ENCODE measurements at places on chromosomes 1 and 21.

DNA sequence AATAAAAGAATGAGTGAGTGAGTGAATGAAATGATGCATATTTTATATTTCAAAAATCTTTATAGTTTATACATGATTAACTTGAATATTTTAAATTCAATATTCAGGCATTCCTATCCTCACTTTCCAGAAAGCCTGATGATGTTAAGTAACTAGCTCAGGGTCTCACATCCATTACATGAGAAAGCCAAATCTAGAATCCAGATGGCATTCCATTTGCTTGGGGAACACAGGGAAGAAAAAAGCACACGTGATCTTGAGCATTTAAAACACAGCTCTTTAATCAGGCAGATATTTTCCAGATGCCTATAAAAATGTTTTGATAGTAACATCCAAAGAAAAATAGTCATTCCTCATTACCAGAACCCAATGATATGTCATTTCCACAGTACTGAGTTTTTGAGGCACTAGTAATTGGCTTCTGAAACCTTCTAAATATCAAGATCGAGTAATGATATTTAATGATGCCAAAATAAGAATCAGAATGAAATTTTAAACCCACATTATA is 291.9 kb downstream of the DSCAM start:
- no peak for DNase-seq

GRCh38 chr21:25191141-25191540 is 416.1 kb downstream of the MRPL39 start:
- DNase-seq = no peak

GRCh38 chr1:224851210-224851847 is 78.1 kb upstream of the DNAH14 start:
- DNase-seq = peak; percentile 19

DNA sequence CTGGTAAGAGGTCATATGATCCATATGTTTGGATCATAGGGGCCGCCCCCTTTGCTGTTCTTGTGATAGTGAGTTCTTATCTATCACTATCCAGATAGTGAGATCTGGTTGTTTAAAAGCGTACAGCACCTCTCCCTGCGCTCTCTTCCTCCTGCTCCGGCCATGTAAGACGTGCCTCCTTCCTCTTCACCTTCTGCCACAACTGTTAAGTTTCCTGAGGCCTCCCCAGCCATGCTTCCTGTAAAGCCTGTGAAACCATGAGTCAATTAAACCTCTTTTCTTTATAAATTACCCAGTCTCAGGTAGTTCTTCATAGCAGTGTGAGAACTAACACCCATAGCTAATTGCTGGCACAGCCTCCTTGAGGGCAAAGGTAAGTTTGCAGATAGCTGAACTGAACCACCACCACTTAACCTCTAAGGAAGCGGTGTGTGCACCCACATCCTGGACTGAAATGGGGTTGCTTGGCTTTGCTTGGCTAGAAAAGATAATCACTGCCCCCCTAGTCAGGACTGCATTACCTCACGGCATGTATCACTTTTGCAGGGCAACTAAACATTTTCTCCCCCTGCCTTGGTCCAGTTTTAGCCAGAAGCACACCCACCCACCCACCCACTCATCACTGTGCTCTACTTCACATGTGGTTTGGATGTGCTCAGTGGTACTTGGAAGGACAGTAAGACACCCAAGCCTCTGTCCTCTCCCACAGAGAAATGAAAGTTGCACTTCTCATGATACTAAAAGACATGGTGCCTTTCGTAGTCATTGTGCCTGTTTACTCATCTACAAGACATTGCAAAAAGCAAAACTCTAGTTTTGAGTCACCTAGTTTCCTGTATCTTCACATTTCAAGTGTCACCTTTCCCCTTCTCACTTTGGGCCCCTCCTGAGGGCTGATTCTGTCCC is 23.1 kb upstream of the PTAFR start:
- peak; percentile 39 for DNase-seq

DNA sequence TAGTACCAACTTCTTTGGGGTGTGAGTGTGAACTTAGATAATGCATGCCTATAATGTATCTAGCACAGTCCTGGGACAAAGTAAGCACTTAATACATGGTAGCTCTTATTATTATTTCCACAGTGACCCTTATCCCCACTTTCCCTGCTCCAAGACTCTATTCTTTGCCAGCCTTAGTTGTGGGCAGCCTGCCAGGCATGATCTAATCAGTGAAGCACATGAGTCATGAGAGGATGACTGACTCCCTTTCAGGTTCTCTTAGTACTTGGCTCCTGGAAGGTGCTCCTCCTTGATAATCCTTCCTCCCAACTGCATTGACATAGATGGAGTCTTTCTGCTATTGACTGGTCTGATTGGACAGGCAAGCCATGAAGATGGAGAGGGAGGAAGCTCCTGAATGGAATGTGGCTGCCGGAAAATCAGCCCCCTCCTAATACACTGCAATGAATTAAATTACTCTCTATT is 17.4 kb upstream of the GNG12 start:
- no peak for DNase-seq

GRCh38 chr1:74504125-74504932 is 8.1 kb downstream of the LRRC53 start:
- DNase-seq = peak; percentile 3

GRCh38 chr1:39833121-39833520 is 44.5 kb upstream of the BMP8B start:
- no peak for DNase-seq

GRCh38 chr1:91584309-91584708 is 83.7 kb downstream of the CDC7 start:
- no peak for DNase-seq

GRCh38 chr1:145953861-145954260 is 4.0 kb downstream of the LIX1L start:
- DNase-seq = no peak

DNA sequence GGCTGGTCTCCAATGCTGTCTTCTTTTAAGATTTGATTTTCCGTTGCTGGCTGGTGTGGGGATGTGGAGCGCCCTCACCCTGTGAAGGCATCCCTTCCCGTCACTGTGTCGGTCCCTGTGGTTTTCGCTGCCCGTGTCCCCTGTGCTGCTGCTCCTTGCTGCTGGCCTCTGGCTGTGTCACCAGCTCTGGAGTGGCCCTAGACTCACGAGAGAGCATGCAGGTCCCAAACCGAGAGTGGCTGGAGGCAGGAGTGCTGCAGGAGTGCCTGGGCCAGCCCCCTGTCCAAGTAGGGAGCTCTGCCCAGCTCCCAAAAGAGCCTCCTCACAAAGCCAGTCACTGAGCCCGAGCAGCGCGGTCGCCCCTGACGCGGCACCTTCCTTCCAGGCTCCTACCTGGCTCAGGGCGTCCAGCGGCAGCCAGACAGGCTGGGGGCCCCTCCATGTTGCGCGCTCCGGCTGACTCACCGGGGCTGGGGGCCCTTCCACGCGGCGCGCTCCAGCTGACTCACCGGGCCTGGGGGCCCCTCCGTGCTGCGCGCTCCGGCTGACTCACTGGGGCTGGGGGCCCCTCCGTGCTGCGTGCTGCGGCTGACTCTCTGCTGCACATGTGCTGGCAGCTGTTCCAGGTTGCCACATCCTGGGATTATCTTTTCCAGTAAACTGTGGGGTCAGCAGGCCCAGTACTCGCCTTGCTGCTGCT is 106.7 kb upstream of the COL6A1 start:
- DNase-seq = no peak

- no peak for DNase-seq
Measured at GRCh38 chr1:246639732-246640131, 73.5 kb downstream of the CNST start.

DNA sequence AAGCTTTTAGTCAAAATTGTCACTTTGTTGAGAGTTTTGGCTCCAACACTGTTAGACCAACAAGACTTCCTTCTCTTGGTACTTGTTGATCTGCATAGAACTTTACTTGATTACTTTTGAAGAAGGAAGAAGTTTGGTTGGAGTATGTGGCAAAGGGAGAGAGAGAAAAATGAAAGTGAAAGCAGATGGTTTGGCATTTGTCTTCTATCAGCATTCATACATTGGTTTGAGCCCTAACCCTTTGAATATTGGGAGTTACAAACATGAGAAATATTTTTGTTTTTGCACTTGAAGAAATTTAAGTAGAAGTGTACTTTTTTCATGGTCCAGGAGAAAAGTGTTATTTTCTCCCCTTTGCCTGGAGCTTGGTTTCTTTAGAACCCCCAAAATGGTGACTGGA is 169.8 kb downstream of the ADGRL4 start:
- no peak for DNase-seq

GRCh38 chr21:16241016-16241415 is 511.2 kb downstream of the USP25 start:
- DNase-seq = no peak

DNA sequence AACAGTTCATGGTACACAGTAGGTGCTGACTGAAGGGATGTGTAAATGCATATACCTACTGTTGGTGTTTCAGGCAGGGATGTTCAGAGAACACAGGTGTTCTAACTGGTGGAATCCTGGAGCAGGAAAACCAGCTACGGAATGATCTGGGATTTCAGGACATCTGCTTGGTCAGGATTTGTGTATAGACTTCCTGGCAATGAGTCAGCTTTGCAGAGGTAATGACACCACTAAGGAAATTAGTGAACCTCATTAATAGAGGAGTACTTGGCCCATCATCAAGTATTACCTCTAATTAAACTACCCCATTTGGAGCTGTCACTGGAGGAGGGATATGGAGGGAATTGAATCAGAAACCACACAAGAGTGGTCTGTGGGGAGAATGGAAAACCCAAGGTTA is 7.3 kb downstream of the MRPL37 start:
- no peak for DNase-seq

GRCh38 chr1:17293681-17294425 is 14.1 kb upstream of the PADI4 start:
- DNase-seq = no peak

DNA sequence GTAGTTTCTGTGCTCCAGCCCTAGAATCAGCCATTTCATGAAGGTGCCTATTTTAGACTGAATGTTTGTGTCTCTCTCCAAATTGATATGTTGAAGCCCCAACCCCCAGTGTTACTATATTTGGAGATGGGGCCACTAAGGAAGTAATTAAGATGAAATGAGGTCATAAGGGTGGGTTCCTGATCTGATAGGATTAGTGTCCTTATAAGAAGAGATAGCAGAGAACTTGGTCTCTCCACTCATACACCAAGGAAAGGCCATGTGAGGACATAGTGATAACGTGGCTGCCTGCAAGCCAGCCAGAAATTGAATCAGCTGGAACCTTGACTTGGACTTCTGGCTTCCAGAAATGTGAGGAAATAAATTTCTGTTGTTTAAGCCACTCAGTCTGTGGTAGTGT is 12.3 kb downstream of the RAVER2 start:
- DNase-seq = no peak

- no peak for DNase-seq
Measured at GRCh38 chr1:157575744-157576143, 22.1 kb downstream of the FCRL4 start.

GRCh38 chr1:155175281-155175926 is 1.8 kb downstream of the TRIM46 start:
- no peak for DNase-seq

GRCh38 chr1:111513410-111514020 is 10.1 kb upstream of the ADORA3 start:
- no peak for DNase-seq

- no peak for DNase-seq
Measured at GRCh38 chr1:233523047-233523446, 90.9 kb upstream of the KCNK1 start.

DNA sequence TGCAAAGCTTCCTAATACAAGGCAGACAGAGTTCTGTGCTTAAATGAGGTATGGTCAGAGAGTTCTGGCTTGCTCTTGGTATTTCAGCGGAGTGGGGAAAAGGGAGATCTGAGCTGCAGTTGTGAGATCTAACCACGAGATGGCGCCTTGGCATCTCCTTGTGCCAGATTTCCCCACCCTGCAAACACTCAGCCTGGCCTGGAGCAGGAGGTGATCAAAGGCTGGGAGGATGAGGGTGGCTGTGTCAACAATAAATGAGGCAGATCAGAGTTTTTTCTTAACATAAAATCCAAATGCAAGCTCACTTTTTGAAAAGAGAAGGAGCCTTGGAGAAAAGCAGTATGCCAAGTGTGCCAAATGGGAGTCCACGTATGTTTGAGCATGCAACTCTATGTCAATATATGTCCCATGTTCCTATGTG is 4.1 kb upstream of the TFAP2E start:
- no peak for DNase-seq

DNA sequence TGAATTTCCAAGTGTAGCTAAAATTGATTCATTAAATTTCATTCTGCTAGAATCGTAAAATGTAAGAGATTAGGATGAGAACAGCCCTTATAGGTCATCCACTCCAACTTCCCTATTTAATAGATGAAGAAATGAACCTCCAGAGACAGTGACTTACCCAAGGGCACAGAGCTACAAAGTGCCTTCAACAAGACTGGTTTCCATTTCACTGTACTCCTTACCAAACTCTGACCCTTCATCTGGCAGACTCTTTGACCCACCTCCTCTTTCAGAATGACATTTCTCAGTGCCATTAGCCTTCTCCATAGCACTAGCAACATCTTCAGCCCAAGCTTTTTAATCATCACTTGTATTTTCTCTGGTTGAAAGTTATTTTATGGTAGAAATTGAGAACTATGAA is 161.3 kb downstream of the NEK7 start:
- no peak for DNase-seq

DNA sequence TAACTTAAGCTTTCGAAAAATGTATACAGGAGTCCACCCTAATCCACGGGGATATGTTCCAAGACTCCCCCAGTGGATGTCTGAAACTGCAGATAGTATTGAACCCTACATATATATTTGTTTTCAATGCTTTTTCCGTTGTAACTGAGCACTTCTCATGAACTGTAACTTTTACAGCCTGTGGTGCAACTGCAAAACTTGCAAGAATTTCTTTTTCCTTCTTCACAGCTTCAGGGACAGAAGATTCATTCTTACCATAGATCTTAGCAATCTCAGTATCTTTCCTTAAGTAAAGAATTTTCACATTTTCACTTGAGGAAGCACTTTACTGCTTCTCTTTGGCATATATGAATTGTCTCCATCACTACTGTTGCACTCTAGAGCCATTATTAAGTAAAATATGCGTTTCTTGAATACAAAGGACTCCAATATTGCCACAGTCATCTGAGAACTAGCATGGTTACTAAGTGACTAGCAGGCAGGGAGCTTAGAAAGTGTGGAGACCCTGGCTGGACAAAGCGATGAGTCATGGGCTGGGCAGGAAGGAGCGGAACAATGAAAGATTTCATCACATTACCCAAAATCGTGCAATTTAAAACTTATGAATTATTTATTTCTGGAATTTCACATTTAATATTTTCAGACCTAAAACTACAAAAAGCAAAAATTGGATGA is 14.1 kb downstream of the DPYD start:
- no peak for DNase-seq

DNA sequence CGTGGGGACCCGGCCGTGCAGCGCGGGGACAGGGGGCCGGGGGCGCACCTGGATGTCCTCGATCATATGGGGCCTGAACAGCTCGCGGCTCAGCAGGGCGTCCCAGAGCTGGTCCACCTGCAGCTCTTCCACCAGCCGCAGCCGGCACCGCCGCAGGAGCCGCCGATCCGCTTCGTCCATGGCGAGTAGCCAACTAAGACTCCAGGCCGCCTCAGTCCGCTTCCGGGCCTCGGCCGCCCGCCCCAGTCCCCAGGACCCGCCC is at the start of gene CASP9:
Gene CASP9, minus strand, starts transcription at position 195 of the 262 bp plus-strand sequence. Its CDS starts 15 bp downstream, at position 180.
- no peak for DNase-seq

GRCh38 chr21:38524168-38525153 is 26.2 kb upstream of the ERG start:
- no peak for DNase-seq
